ENCODE measurements at places on chromosomes 12 and 14.

- DNase-seq: peak; percentile 87
These were observed 759 bp upstream of the KLC1 start for GRCh38 chr14:103628221-103628683.

DNA sequence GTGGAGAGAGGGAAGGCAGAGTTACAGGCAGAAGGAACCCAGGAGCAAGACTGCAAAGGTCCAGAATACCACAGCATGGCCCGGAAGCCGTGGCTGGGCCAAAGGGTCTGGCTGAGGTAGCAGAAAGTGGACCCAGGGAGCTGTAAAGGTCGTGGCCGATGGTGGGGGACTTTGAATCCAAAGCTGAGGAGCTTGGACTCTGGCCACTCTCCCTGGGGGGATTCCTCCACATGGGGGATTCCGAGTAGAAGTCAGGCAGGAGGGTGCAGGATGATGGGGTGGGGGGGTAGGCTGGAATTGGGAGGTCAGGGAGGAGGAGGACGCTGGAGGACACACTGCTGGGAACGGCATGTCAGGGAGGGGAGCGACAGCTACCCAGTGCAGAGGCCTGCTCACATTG is 125.2 kb downstream of the GCH1 start:
- DNase-seq: no peak

DNA sequence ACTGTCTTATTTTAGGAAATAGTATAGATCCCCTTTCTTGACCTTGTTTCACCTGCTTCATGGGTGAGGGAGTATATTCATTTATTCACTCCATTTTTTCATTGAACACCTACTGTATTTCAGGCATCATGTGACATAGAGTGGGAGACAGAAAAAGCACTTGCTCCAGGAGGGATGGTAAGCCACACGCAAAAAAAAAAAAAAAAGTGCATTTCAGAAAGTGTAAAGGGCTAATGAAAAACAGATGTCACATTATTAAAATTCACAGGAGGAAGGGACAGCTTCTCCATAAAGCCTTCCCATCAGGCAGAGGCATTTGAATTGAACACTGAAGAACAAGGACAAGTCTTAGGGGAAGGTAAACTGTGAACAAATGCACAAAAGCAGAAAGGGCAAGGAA is 7.5 kb downstream of the SLC8A3 start:
- DNase-seq: no peak

DNA sequence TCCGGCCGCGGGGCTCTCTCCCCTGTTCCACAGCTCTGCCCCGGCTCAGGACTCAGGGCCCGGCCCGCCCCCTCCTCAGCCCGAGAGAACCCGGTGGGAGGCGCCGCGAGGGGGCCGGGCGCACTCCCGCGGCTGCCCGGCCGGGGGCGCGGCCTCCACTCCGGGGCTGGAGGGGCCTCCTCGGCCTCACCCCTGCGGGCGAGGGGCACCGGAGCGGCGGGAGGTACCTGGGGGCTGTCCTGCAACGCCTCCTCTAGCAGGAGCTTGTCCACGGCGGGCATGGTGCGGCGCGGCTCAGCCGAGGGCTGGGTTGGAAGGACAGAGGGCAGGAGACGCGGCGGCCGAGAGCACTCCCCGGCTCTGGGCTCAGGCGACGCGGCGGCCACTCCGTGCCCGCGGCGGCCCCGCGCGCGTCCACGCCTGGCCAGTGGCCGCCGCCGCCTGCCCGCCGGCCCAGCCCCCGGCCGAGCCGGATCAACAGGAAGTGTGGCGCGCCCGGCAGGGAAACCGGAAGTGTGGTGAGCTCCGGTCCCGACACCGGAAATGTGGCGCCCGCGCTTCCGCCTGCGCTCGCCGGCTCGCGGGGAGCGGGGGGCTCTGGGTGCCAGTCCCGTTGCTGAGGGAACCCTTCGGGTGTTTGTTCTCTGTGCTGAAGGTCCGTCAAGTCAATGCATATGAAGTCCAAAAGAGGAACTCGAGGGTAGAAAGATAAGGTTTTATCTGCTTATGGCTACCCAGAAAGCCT is at the start of gene APPL2:
Gene APPL2 (minus strand): TSS at position 443 of the 745 bp plus-strand sequence. CDS start 162 bp downstream, at position 281.
- peak; percentile 94 for DNase-seq

DNA sequence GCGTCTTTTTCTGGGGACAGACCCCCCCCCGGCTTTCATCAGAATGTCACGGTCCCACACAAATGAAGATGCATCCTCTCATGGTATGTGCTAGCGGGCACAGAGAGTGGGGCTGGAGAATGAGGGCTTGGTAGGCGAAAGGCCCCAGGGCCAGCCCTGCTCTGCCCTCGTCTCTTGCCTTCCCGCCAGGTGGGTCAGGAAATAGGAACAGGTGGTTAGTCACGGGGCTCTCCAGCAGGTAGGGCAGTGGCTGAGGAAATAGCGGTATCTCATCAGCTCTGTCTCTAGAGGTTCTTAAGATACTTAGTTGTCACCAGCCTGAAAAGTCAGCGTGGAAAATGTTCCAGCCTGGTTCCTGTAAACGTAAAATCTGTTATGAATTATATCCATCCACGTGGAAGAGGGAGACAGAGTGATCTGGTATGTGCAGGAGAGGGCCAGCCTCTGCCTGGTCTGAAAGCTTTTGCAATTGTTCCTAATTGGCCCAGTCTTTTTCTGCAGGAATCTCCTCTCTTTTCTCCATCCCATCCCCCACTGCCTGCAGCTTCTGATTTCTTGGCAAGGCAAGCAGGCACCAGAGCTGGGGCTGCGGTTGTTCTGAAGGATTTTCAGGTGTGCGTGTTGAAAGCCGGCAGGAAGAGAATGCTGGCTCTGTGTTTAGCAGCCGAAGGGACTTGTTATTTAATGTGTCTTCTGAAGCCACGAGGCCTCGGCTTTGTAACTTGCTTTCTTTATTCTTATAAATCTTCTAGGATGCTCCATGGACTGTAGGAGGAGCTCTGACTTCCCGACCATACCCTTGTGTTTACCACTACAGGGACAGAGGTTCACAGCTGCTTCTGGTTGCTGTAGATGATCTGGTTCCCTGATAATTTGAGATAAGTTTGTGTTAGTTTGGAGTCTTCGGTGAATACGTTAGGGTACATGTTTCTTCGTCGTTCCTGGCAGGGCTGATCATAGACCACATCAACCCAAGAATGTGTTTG is 131.1 kb downstream of the CACNA1C start:
- DNase-seq: no peak

- DNase-seq: no peak
These were observed 14.5 kb upstream of the TNFRSF1A start for GRCh38 chr12:6356374-6356820.

DNA sequence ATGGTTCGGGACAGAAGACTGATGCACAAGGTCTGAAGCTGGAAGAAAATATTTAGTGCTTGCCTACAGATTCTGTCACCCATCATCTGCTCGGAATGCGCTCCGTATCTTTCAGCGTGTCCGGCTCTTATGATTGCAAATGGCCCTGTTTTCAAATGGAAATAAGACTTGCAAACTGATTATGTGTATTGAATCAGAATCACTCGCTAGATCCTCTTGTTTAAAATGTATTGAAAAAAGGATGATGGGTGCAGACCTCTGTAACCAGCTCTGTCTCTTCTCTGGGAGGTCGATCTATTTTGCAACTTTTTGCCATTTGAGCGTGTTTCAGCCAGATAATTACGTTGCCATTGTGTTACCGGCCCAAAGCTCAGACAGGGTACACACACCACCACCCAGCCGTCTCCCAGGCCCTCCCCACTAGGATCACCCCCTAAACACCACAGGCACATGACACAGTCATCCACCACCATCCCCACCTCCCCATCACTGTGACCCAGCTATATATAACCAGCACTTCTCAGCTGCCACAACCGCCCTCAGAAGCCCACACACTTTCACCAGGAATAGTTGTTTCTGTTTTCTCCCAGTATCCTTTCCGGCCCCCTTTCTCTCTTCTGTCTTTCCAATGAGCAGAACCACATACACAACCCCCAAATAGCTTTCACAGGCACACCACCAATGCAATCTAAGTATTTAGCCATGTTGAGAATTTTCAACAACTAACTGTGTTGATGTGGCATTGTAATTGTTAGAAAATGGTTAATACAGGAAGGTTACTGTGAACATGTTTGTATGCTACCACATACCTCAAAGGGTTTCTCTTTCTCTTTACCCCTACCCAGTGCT is 10.7 kb downstream of the NKX2-1 start:
- no peak for DNase-seq

DNA sequence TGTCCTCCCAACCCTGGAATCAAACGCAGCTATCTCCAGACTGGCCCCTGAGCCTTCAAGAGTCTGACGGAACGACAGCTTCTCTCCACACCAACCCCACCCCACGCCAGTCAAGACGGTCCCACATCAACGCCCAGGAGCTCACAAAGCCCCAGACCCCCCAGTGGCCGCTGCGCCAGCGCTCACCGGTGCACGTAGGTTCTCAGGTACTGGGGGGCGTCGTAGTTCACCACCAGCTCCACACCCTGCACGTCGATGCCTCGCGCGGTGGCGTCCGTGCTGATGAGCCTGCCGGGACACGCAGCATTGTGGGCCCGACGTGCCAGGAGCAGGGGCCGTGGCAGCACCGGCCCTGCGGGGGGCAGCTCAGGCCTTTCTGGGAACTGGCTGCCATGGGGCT is 4.2 kb downstream of the DDX51 start:
- no peak for DNase-seq

GRCh38 chr12:4819654-4820053 is 90.1 kb upstream of the KCNA1 start:
- no peak for DNase-seq

GRCh38 chr14:99217066-99217955 is 54.7 kb downstream of the BCL11B start:
- DNase-seq: no peak

- no peak for DNase-seq
These were observed 58.1 kb downstream of the TBX5 start for GRCh38 chr12:114347861-114348260.

DNA sequence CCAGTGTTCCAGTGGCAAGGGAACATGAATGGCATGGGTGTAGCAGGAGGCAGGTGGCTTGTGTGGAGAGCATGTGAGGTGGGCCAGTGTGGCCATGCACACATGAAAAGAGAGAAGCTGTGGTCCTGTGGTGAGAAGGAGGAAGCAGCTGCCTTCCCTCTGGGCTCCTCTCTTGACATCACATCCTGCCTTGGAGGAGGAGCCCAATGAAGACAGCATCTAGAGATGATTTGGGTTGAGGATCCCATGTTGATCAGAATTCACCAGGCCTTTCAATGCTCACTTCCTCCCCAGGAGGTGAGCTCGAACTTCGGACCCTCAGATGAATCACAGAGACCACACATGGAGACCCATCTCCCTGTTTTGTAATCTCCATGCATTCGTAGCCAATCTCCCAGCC is 82.6 kb downstream of the LRRC74A start:
- DNase-seq: no peak

DNA sequence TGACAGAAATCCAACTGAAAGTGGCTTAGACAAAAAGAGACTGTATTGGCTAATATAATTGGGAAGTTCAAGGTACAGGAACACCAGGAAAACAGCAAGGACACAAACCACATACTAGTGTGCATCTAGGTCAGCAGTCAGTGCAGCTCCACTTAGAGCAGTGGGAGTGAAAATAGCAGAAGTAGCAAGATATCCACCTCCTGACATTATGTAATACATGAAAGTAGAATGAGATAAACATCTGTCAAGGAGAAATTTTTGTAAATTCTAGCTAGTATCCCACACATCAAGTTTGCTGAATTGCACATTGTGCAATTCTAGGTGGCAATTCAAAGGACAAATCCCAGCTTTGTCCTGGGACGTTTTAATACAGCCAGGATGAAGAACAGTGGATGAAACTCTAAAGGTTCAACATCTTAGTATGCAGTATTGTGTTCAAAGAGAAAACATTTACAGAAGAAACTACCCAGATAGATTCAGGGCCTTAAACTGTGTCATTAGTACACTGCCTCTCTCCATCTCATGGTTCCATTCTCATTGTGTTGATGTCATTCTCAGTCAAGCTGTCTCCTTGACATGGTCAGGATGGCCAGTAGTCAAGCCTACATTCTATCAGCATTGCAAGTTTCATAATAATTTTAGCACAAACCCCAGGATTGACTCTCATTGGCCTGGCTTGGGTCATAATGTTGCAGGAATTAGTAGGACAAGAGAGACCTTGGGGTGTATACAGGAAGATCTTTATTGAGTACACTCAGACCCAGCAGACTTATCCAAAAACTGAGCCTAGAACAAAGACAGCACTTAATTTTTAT is 56.8 kb downstream of the SDR9C7 start:
- no peak for DNase-seq

DNA sequence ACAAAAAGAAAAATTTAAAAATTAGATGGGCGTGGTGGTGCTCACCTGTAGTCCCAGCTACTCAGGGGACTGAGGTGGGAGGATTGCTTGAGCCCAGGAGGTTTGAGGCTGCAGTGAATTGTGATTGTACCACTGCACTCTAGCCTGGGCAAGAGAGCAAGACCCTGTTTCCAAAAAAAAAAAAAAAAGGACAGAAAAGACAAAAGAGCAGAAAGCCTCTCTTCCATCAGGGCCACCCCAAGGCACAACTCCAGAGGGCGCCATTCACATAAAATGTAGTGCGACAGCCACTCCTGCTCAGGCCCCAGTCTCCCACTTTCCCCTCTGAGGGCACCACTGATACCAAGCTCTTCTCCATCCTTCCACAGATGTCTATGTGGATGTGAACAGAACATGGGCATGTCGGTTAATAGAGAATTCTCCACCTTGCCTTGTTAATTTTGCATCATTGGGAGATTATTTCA is 41.8 kb downstream of the DGLUCY start:
- DNase-seq: no peak

GRCh38 chr14:106163316-106163715 is 636.9 kb downstream of the TMEM121 start:
- DNase-seq: no peak

DNA sequence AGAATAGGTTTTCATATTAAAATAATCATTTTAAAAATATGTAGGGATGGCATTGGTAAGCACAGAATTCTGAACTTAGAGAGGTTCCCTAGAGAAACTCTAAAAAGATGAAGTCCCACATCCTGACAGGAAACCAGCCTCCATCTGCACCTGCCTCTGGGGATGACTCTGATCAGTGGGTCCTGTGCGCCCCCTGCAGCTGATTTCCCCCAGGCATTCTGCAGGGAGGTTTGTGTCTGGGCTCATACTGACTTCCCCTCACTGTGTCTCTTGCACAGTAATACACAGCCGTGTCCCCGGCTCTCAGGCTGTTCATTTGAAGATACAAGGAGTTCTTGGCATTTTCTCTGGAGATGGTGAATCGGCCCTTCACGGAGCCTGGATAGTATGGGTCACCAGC is 602.9 kb downstream of the TMEM121 start:
- no peak for DNase-seq

GRCh38 chr14:68583548-68584280 is 209.2 kb downstream of the ZFP36L1 start:
- no peak for DNase-seq

DNA sequence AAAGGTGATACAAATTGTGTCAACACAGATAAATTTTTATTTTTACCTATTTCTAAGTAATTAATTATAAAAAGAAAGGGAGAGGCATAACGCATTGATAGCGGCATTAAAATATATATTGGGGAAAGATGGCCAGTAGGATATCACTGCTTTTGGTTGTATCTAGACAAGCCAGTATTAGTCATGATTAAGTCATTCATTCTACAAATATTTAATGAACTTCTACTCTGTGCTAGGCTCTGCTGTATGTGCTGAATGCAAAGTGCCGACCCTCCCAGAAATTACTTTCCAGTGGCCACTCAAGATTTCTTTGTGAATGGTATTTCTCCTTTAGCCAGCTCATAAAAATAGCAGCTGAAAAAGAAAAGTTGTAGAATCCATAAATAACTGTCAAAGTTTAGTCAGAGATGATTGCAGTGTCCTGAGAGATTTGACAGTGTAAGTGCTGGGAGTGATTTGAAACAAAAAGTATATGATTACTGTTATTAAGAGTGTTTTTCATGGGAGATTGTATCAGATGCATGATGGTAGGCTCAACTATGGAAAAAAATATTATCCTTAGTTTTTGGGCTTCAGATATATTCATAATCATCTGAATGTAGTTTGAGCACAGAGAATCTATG is 133.2 kb downstream of the MGAT4C start:
- DNase-seq: no peak
